ENCODE measurements at places on chromosomes 5 and 9.
A peak's percentile ranks its signal among the peaks of the same experiment; 100 is the strongest.

DNA sequence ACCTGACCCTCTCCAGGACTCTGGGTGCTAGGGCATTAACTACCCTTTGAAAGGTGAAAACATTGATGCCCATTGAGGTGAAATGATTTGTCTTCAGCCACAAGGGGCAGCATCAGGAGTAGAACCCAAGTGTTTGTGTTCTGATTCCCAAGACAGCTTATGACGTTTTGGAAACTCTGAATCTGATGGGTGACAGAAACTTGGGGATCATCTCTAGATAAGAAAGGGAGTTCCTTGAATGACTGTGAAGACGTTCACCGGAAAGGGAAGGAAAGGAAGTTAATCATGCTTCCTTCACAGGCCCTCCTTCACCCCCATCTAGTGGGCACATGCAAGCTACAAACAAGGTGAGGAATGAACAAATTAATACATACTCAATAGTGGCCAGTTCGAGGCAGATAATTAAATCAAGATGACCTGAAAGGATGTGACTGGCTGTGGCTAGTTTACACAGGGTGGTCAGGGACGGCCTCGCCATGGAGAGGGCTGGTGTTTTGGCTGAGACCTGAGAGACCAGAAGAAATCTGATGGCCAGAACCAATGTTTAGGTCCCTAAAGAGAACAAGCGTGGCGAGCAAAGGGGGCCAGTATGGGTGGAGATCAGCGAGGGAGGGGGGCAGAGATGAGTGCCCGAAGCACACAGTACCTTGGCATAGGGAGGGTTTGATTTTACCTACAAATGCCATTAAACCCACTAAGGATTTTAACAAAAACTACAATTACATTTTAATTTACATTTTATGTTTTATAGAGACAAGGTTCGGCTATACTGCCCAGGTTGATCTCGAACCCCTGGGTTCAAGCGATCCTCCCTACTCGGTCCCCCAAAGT lies 937 bp upstream of the SLC26A2 start:
- DNase-seq, result peak; percentile 21

GRCh38 chr5:116564312-116564711 lies 10.3 kb downstream of the SEMA6A start:
- no peak for DNase-seq

GRCh38 chr5:112738191-112738560 lies 491 bp downstream of the APC start:
- no peak for DNase-seq

DNA sequence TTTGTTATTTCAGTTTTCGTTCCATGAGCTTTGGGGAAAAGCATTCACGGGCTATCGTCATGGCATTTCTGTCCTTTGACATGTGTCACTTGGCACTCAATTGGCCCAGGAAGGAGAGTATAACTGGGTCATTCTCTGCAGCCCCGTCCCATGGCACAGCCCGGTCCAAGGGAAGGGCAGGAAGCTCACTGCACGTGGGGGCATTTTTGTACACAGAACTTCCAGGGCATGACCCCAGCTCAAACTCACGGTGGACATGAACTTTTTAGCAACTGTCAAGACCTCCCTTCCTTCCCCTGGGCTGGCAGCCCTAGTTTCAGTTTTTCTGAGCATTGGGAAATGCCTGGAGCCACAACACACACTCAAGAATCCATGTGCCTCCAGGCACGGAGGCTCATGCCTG lies 161.6 kb upstream of the PANK3 start:
- no peak for DNase-seq

- no peak for DNase-seq
Measured at GRCh38 chr5:96928931-96929708, 6.8 kb upstream of the LNPEP start.

GRCh38 chr5:76165711-76166374 lies 82.7 kb downstream of the SV2C start:
- no peak for DNase-seq

DNA sequence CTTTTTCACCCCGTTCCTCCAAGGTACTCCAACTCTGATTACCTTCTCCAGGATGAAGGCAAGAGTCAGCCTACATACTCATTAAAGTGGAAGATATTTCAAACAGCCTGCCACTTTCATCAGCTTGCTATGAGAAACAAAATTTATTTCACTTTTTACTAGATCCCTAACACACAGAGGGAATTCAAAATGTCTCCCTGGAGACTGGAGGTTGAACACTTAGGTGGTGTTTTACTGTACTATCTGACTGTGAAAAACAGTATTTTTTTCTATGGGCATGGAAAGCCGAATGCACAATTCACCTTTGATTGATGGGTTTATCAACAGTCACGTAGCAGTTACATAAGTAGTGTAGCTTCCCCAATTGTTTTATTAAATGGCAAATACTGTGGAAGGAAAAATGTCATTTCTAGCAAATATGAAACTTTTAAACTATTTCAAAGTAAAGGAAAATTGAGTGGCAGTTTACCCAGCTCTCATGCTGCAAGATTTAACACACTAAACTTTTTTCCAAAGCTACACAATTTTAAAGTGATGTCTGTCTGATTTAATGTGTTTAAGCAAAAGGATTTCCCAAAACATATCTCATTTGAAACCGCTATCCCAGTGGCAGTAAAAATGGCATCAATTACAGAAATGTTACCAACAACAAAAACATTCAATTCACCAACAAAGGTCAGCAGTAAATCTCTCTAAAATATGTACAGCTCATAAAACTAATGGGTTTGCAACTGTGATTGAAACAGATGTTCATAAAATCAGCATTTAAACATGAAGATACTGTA lies 125.0 kb upstream of the TLE4 start:
- no peak for DNase-seq
